CD14-positive monocyte (primary cell): ENCODE measurements at places on chromosomes 12 and 14.
A peak's percentile ranks its signal among the peaks of the same experiment; 100 is the strongest.

GRCh38 chr14:53193193-53193592, 40.1 kb upstream of the DDHD1 start:
- DNase-seq, result no peak

DNA sequence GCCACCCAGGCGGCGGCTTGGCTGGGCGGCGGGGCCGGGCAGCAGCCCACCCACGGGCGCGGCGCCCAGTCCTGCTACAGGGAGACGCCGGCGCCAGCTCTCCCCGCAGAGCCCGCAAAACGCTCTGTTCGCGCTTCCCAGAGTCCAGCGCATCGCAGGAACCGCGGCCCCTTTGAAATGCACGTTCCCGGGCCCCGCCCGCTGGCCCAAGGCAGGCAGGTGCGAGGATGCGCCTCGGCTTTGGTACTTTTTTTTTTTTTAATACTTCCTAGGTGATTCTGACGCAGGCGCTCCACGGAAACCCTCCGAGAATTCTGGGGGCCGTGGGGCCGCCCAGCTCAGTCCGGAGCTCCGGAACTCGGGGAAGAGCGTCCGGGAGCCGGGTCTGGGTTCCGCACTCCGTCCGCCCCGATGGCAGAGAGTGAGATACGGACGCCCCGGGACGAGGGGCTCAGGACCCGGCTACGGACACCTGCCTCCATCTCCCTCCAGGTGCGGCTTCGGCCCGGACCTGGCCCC, 483 bp downstream of the POC1B start:
- DNase-seq, result no peak

DNA sequence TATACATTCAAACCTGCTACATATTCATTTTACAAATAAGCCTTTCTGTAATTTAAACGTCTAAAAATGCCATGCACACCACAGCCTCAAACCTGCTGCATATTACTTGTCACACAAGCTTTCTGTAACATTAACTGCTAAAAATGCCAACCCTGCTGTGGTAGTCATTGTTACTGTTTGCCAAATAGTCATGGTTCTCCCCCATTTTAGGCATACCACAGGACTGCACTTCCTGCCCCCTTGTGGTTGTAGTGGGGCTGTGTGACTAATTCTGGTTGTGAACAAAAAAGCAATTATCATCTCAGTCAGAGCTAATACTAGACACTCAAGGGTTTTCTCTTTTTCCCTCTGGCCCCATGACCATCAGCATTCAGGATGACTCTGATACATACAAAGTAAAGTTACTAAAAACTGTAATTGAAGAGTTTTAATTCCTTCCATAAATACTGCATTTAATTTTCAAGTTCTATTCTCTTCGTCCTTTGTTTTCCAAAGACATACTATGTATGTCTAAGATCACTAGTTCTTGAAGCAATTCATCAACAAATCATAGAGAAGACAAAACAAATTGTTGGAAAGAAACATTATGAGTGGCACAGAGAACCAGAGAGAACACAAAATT, 5.7 kb upstream of the SLC35F4 start:
- no peak for DNase-seq

- no peak for DNase-seq
These were observed 17.1 kb downstream of the KIAA0586 start for GRCh38 chr14:58444627-58445026.

DNA sequence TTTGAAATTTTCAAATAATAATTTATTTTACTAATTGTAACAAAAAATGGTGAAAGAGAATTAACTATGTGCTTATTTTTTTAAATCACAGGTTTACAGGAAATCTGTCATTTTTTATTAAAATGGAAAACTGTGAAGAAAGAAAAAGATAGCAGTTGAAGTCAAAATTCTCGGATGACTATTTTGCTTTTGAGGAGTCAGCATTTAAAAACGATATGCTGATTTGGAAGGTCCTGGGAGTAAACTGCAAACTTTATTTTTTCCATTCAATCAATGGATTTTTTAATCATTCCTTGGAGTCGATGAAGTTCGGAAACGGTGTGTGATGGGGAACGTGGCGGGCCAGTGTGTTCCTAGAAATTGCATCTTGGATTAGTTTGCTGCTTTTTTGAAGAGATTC, 258.9 kb upstream of the NAV3 start:
- DNase-seq, result no peak

- DNase-seq, result no peak
These were observed 123.5 kb downstream of the STAB2 start for GRCh38 chr12:103710544-103710943.

DNA sequence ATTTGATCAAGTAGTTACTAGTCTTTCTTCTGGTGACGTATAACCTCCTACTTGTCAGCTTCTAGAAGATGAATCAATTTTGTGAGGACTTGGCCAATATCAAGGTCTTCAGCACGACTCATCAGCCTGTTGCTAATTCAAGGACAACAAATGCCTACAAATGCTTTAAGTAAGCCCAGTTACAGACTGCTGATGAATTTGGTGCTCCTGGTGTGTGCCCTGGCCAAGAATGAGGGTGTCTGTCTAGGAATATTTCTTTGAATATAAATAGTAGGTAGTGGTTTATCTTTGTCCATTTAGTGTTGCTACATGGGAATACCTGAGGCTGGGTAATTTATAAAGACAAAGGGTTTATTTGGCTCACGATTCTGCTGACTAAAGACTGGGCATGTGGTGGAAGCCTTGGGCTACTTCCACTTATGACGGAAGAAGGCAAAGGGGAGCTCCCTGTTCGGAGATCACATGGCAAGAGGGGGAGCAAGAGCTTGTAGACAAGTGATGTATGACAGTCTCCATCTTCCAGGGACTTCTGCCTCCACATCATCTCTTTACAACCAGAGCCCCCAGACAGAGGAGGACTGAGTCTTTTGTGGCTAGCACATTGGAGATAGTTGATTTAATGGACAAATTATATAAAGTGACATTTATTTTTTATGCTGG, 180.2 kb downstream of the CRADD start:
- no peak for DNase-seq

- DNase-seq, result no peak
These were observed 362.1 kb upstream of the STXBP6 start for GRCh38 chr14:25411781-25412757.

DNA sequence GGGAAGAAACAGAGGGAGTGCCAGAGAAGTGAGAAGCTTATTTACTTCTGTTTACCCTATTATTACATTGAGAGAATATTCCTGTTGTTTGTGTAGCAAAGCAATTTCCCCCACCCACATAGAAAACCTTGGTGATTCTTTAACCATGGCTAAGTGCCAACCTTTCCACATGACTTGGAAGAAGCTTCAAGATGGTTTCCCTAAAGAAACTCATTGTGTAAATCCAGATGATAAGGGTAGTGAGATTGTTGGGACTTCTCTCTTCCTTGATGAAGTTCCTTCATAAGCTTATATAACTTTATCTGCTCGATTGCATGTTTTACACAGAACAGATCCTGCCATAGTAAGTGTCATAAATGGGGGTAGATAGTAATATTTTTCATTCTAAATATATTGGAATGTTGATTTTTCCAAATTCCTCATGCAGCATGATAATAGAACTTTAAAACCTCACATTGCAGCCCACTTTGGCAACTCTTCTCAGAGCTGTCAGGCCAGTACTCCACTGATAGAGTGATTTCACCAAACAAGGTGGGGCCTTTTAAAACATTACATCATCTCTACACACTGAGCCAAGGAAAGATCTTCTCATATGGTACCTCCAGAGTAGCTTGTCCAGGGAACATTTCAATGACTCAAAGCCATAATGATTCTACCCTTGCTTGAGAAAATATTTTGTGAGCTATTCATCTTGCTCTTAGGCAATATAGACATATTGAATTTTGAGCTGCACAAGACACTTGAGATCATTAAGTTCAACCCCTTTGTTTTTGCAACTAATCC, 47.8 kb upstream of the KIF21A start:
- DNase-seq, result no peak

GRCh38 chr14:54197369-54197768, 199.4 kb upstream of the CDKN3 start:
- DNase-seq, result no peak

DNA sequence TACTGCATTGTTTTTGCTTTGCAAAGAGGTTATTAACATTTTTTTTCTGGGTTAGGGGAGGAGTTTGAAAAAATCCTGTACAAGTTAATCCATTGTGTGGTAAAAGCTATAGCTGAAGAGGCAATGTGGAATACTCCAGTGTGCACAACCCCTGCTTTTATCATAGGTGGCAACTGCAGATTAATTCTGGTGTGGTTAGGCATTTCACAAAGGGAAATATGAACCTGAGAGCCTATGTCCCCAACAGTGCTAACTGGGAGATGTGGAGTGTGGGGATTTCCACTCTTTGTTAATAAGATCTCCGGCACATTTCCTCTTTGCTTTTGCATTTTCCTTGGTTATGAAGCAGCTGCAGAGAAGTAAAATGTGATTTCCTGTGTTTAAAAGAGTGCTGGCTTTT, 33.6 kb downstream of the PRORP start:
- DNase-seq, result peak; percentile 12

- no peak for DNase-seq
These were observed 187.7 kb downstream of the SSPN start for GRCh38 chr12:26383041-26383440.

DNA sequence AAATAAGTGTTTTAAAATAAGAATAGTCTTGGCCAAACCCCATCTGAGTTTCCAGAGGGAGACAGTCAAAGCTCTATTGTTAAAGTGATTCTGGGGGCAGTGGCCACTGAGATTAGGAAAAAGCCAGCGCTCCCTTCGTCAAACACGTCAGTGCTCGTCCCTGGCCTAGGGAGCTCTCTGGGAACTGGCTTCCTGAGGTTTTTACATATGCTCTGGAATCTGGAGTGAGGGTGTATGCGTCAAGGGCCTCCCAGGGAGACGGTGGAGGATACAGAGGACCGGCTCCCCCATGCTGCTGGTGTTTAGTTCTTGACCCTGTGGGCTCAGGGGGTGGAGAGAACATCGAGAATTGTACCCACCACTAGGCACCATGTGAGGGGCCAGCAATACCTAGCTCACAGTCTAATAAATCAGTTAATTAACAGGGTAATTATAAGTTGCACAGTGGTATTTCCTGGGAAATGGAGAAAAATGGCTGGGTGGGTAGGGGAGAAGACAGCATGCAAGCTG, 87.0 kb downstream of the SLC25A47 start:
- DNase-seq, result no peak

DNA sequence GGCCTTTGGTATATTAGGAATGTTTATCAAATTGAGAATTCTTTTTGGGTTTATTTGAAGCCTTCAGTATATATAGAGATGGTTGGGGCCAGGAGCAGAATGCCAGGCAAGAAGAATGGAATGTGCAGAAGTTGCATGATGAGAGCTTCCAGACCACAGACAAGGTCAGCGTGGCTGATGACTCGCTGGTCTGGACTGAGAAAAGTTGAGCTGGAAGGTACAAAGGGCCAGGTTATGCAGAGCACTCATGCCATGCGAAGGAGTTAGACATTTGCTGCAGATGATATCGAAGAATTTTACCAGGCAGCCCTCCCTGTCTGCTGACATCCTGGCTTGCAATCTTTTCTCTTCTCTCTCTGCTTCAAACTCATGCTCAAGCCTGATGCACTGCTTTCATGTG, 196.2 kb upstream of the ARHGAP5 start:
- no peak for DNase-seq

GRCh38 chr12:54428050-54429013, 9.3 kb upstream of the ITGA5 start:
- DNase-seq, result peak; percentile 83

- no peak for DNase-seq
These were observed 26.7 kb upstream of the CFAP54 start for GRCh38 chr12:96462571-96463280.

DNA sequence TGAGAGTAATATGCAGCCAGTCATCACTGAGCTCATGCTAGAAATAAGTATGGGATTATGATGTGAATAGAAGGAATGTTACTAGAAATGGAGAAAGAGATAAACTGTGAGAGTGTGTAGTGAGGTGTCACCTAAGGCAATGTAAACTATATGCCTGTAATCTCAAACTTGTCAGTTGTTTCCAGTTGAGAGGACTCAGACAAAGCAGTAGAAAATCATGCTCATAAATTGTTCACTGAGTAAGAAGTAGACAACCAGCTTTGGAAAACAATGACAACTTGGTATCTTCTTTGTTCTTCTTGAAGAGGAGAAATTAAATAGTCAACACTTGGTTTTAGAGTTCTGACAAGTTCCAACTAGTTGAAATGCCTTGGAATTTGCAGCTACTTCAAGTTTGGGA, 148.5 kb upstream of the OR4E1 start:
- DNase-seq, result no peak

DNA sequence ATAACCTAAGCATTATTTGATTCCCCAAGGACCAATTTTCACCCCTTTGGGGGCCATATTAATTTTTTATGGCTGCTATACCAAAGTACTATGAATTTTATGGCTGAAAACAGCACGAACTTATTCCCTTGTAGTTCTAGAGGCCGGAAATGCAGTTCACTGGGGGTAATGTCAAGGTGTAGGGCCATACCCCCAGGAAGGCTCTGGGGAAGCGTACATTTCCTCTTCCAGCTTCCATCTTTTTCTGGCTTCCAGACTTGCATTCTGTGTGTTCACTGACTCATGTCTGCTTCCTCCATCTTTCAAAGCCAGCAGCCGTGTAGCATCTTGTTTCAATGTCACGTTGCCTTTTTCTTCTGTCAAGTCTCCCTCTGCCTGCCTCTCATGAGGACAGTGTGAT, 133.5 kb downstream of the BICD1 start:
- no peak for DNase-seq

GRCh38 chr12:4144676-4145075, 128.9 kb upstream of the CCND2 start:
- DNase-seq, result no peak

DNA sequence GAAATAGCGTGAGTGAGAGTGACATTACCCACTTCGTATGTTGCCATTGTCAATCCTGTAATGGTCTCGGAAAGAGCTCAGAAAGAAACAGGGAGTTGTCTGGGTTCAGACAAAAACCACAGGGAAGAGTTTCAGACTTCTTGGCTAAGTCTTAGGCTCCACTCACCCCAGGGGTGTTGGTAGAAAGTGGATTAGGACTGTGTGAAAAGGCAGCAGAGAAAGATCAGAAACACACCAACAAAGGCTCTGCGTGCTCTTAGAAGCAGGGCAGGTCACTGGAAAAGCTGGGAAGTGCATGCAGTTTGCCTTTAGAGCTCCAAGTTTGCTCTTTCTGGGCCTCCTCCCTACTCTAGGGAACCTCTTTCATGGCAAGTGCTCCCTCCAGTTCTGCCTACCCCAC, 106.1 kb upstream of the PLXNC1 start:
- no peak for DNase-seq

DNA sequence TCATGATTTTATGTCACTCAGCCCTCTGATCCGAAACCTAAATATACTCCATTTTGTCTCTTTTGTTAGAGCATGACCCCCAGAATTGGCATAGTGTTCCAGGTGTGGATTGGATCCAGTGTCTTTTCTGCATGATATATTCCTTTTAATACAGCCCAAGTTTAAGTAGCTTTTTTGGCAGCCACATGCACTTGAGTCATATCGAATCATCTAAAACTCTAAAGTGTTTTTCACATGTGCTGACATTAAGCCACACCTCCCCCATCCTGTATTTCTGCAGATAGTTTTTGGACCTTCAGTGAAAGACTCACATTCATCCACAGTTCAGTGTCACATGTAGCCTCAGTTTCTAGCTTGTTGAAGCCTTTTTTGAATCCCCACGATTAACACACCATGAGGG, 30.6 kb downstream of the BORCS5 start:
- DNase-seq, result no peak

- DNase-seq, result no peak
These were observed 36.8 kb downstream of the CCDC88C start for GRCh38 chr14:91380610-91381371.

GRCh38 chr12:3491938-3492792, 1.2 kb downstream of the PRMT8 start:
- DNase-seq, result no peak
